ENCODE measurements at places on chromosomes 12 and 14.

- DNase-seq, result no peak
These were observed 144.3 kb downstream of the MED13L start for GRCh38 chr12:116133149-116133548.

DNA sequence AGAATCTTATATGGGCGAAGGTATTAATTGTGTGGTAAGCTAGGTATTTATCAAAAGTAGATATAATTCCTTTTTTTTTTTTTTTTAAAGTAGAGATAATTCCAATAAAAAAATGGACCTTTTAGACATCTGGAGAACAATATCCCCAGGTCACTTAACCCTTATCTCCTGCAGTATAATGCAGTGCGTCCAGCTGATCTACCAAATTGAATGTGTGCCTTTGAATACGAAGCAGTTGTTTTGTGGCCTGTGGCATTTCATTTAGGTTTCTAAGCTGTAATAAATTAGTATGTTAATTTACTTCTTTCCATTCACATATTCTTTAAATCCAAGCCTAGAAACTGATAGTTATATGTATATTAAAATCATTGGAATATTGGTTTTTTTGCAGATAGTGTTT, 3.1 kb downstream of the FUT8 start:
- no peak for DNase-seq

GRCh38 chr12:84964048-84964447, 51.4 kb upstream of the SLC6A15 start:
- DNase-seq, result no peak

DNA sequence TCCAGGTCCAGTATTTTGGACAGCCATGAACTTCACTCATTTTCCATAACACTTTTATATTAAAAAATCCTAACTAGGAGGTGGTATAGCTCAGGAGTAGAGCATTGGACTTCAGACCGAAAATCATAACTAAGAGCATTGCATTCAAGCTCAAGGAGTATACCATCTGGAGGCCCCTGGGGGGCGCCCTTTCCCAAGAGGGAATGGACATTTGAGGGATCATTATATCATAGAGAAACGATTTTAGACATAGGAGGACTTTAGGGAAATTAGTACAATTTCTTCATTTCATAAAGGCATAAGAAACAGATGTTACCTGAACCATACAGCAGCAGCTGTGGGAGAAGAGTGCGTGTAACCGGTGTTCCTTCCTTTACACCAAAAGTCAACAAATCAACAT, 5.2 kb upstream of the ATG14 start:
- no peak for DNase-seq

- DNase-seq, result no peak
These were observed 15.3 kb downstream of the TCHP start for GRCh38 chr12:109915171-109916040.

DNA sequence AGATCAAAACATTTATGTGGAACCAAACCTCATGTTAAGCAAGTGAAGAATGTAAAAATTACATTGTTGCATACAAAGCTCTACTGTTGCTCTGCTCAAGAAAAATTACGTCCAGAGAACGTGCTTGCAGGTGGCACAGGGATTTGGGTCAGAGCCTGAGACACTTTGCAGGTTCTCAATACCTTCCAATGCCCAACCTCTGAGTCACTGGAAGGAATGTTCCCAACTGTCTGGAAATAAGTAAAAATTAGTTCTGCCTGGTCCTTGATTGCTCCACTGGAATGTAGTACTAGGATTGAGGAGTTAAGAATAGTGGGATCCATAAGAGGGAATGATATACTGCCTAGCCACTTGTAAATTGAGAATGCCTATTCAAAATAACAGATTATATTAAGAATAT, 2.8 kb upstream of the IFNG start:
- no peak for DNase-seq

GRCh38 chr12:89235189-89235993, 116.9 kb downstream of the DUSP6 start:
- no peak for DNase-seq

GRCh38 chr14:21612324-21612723, 22.4 kb downstream of the OR10G2 start:
- no peak for DNase-seq
